ENCODE measurements at places on chromosomes 2 and 18.
A peak's percentile ranks its signal among the peaks of the same experiment; 100 is the strongest.

- peak; percentile 27 for DNase-seq
Measured at GRCh38 chr2:20424300-20425290, 22.3 kb upstream of the RHOB start.

DNA sequence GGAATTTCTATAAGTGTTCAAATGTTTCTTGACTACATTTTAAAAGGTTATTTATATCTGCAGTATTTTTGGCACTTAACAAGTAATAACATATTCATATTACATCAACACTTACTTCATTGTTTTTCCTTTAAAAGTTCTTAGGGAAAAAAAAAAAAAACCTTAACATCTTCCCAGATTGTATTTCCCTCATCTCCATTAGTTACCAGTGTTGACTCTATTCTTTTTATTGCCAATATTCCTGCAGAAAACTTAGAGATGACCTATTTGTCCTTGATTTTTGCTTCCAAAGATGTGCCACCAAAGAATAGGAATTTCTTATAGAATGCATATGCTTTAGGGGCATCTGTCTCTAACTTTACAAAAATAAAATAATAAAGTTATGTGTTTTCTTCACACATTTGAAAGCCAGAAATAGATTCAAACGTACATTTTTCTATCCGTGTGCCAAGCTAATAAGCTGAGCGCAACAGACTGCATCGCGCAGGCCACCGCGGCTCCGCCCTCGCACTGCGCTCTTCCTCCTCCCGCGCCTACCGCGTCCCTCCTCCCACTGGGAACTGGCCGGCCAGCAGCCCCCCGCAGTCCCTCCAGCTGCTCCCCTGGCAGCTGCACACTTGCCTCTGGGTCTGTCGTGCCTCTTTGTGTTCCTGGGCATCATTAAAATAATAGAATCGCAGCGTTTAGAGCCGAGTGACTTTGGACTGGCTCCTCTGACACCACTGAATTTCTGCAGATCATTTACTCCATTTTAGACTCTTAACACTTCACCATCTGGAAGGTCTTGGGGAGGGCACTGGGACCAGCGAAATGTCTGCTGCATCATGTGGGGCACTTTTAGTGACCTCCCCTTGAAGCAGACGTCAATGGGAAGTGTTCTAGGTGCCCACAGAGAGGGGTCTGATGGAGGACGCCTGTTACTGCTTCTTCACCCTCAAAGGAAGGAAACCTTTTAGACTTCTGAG, 21.2 kb upstream of the NAB1 start:
- DNase-seq, result peak; percentile 30

DNA sequence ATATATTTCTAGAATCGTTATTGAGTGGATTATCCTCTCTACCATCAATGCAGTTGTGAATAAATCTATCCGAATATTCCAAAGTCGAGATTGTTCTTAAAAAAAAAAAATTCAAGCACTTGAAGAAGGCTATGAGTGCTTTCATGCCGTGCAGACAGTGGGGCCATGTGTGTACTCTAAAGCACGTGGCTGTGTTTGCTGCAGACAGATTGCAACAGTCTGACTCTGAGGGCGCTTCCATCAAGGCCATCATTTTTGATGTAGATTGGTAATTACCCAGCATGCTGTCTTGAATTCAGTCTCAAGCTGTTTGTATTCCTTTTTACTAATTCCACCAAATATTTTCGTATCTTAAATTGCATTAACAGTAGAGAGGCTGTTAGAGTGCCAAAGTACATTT, 325.9 kb upstream of the LINC00305 start:
- no peak for DNase-seq

DNA sequence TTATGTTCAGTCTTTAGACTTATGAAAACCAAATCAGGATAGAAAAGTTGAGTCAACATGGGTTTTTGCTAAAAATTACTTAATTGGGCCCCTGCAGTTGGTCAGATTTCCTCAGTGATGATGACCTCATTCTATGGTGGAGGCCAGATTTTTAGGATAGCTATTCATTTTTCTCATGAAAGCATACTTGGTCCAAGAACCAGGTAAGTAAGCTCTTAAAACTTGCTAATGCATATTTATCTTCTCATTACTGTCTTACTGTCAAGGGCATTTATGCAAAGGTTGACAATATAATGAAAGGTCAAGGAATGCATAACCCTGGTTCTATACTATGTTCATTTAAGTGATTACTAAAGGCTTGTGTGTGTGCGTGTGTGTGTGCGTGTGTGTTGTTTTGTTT, 650.6 kb downstream of the SATB2 start:
- DNase-seq, result no peak

DNA sequence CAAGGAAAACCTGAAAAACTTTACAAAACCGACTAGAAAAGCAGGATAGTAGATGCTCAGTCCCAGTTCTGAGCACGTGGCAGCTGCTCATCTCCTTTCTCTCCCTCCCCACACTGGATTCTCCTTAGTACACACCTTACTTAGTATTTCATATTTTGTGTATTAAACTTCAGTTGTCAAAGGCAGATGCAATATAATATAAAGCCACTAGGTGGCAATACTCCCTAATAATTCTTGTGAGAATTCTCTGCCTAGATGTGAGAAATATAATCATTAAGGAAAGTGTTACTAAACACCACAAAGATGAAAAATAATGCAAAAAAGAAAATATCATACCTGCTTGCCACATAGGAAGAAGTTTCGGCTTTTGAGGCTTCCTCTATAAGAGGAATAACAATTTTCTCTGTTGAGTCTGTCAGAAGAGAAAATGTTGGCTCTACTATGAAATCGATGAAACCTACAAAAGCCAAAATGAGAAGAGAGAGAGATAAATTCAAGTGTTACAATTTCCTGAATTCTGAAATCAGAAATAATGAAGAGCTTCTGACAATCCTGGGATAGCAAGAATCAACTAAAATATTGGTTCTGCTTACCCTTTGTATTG, 200.6 kb downstream of the PPP1R1C start:
- no peak for DNase-seq

GRCh38 chr2:144261336-144261735, 258.6 kb downstream of the ZEB2 start:
- DNase-seq, result no peak

- DNase-seq, result no peak
Measured at GRCh38 chr18:2326999-2327398, 244.3 kb downstream of the METTL4 start.

DNA sequence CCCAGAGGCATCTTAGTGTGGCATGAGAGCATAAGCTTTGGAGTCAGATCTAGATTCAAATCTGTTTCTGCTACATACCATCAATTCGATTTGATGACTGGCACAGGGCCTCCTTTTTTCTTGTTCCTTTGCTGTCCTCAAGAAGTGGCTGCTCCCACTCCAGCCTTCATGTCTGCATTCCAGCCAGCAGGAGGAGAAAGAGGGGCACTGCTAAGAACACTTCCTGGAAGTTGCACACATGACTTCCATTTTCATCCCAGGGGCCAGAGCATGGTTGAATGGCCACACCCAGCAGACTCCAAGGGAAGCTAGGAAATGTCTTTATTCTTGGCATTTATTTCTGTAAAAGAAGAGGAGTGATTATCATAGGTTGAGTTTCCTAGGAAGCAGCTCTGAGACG, 50.4 kb downstream of the EML6 start:
- DNase-seq, result no peak

DNA sequence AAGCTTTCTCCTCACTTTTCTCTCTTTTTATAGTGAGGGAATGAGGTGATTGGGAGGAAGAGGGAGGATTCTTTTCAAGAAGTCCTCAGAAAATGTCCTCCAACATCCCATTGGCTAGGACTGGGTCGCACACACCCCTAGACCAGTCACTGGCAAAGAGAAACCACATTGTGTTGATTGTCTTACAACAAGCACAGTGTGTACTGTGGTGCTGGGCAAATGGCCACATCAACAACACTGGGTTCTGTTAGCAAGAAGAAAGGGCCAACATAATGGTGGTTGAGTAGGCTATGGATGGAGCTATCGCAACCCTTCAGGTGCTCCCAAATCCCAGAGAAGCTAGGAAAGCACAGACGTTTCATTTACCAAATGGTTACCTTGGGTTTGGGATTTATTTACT, 18.7 kb upstream of the PTPN4 start:
- no peak for DNase-seq

DNA sequence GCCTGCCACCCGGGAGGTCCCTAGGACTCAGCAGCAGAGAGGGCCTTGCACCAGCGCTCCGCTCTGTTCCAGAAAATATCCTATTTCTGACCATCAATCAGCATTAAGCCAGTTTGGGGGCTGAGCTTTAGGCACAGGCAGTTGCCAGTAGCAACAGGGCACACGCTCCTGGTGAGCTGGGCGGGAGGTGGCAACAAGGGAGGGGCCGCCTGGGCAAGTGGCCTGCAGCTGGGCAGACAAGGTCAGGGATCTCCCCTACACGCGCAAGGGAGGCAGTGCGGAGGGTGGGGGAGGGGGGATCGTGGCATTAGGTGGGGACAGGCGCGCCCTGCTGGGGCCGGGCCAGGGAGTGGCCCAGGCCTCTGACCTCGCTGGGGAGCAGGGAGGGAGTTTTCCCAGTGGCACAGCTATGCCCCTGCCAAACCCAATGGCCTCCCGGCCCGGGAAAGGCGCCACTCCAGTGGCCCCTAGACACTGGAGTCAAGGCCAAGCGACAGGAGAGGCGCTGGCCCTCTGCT, 302.8 kb downstream of the NCKAP5 start:
- DNase-seq, result no peak

- DNase-seq, result no peak
Measured at GRCh38 chr2:228866781-228867180, 404.3 kb downstream of the PID1 start.

GRCh38 chr2:174688079-174688478, 76.2 kb downstream of the CHRNA1 start:
- DNase-seq, result no peak

Measured in activated naive CD8-positive, alpha-beta T cell treated with anti-CD3 and anti-CD28 coated beads, Interleukin-2, amount 50 U/mL, for 24 hours (primary cell).